ENCODE measurements at places on chromosomes 16 and 17.
A peak's percentile ranks its signal among the peaks of the same experiment; 100 is the strongest.

- DNase-seq = no peak
Observed at GRCh38 chr17:46764709-46765401, 53.6 kb downstream of the WNT3 start.

DNA sequence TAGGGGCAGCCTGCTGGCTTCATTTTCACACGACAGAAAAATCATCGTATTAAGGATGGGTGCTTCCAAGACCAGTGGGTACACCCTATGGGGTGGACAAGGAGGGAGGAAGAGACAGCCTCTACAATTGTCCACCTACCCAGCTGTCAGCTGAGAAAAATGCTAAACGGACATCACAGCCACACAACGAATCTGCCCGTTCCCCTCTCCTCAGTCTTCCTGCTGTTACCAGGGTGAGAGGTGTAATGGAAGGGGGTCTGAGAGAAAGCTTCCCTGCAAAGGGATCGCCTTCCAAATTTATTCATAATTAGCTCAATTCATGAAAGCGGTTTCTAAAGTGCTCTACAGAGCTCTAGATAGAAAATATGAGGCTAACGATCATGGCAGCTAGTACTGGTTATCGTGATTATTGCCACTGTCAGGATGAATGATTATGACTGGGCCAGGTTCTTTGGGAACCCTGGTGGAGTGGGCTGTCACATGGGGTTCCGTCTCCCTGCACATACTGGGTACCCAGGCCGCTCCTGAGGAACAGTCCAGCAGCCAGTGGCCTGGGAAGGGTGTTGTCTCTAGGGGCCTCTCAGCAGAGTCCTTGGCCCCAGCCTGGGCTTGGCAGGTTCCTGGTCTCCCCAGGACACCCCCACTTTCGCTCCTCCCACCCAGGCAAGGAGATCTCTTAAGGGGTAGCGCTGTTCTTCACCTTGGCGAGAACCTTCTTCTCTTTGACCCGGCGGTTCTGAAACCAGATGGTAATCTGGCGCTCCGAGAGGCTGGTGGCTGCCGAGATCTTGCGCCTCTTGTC is 2.2 kb downstream of the HOXB13 start:
- no peak for DNase-seq

- DNase-seq = no peak
Observed at GRCh38 chr17:66411520-66411919, 109.1 kb downstream of the PRKCA start.

DNA sequence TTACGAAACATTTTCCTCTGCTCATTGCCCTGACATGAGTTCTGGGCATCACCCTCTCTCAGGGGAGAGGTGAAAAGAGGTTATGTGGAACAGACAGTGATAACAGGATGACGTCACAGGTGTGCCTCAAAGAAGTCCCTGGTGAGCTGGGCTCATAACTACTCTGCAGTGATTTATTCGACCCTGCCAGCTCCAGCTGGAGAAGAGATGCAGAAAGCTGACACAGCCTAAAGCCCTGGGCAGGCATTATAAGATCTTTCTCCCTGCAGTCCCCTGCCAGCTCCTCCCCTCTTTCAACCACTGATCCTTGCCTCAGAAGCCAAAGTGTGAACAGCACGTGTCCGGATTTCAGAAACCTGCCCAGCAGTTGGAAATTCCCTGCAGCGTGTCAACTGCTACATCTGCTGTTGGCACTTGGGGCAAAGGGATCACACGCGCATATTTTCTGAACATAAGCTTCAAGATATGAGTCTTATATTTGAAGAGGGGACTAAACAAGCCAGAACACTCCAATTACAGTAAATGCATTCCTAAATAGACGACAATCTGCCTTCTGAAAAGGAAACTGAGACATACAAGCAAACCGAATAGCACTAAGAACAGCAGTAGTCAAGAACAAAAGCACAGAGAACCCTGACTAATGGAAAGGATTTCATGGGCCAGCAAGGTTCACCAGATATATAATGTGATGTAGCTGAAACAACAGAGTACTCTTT is 80.5 kb downstream of the SMG6 start:
- DNase-seq = peak; percentile 73

GRCh38 chr16:64412578-64413280 is 709.1 kb downstream of the CDH11 start:
- no peak for DNase-seq

- DNase-seq = peak; percentile 39
Observed at GRCh38 chr17:57645950-57646665, 99.0 kb downstream of the CCDC182 start.

GRCh38 chr17:44268709-44269534 is 987 bp upstream of the SLC4A1 start:
- DNase-seq = no peak

DNA sequence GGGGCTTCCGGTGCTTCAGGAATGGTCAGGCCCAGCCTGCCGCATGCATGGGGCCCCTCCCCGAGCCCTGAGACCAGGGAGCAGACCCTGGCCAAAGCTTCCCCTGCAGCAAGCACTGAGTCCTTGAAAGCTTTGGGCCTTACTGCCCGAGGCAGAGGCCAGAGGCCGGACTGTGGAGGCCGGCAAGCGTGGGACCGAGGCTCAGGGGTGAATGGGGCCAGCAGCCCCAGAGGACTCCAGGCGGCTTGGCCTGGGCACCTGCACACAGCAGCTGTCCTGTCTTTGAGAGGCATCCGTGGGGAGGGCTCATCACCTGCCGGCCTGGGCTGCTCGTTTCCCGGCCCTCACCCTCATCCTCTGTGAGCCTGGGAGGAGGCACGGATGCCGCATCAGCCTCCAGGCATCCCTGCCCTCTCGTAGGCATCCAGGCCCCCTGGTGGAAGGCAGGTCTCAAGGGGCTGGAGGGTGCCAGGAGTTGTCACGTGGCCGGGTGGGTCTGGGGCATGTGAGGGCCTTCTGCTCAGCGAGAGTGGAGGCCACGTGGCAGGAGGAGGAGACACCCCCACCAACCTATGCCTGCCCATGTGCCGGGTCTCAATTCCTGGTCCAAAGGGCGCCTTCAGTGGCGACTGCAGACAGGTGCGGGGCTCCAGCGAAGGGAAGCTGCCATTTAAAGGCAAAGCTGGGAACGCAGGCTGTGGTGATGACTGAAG is 31.4 kb downstream of the CACNA1H start:
- DNase-seq = no peak

DNA sequence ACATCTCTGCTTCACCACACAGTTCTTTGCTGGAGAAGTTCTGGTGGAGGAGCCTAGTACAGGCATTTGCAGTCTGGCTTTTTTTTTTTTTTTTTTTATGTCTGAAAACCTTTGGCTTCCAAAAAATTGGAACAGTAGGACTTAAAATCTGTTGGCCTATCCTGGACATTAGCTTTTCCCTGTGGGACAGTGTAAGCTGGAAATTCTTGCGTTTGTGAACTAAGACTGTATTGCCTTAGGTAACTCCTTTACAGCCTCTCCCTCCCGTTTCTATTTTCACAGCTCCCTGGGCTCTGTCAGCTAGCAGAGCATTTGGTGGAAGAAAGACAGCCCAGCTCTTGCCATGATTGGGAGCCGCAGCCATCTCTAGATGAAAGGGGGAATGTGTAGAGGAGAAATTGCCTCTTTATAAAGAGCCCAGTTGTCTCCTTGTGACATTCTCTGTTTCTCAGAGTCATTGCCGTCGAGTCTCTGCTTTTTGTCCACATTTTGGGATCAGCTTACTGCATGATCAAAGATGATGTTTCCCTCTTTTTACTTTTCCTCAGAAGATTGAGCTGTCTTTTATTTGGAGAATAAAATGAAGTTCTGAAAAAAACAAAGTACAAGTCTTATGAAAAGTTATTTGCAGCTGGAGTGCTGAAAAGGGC is 227.5 kb downstream of the SPECC1 start:
- no peak for DNase-seq

DNA sequence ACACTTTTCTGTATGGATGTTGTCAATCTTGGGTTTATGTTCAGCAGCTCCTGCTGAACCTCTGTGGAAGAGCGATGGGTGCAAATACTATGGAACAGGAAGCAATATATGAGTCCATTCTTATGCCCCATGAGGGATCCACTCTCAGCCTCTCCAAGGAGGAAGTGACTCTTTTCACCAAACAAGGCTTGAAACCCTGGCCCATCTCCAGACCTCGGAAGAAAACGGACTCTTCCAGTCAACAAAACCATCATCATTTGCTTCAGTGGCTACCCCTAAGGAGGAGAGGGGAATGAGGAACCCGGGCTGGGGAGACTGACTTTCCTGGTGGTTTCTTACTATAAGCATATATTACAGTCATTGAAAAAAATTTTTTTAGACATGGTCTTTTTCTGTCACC is 206.2 kb downstream of the AXIN2 start:
- no peak for DNase-seq

- no peak for DNase-seq
Observed at GRCh38 chr17:63483038-63483437, 6.2 kb downstream of the ACE start.

GRCh38 chr16:86089991-86090390 is 191.0 kb downstream of the IRF8 start:
- DNase-seq = no peak

DNA sequence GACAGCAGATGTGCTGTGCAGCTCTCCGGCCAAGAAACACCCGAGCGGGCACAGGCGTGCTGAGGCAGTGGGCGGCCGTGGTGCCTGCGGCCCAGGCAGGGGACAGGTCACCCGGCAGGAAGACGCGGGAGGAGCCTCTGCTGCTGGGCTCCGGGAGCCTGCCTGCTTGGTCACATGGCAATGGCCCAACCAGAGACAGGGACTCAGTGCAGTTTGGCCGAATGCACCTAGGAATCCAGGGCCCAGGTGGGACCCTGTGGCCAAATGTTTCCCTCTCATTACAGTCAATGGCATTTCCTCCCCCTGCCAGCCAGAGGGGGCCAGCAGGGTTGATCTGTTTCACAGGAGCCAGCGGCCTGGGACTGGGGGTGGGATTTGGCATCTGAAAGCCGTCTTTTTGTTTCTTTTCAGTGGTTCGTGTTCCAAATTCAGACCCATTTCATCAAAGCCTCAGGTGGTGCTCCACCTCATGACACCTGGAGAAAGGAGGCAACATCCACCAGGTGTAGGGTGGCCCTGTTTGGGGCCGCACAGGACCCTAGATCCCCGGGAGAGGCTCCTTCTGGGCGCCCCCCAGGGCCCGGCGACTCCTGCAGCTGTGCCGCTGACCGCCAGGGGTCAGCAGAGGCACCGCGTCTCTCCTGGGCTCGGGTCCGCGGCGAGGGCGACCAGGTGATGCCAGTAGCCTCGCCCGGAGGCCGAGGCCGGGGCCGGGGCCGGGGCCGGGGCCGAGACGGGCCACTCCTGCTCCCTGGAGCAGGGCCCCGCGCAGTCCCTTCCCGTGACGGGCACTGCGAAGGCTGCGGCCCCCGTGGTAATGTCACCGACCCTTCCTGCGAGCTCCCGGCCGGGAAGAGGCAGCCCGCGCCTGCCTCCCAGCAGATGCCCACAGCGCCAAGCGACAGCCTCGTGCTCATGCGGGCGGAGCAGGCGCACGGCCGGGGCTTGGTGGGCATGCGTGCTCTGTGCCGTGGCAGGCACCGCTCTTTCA is 118.5 kb downstream of the C16orf78 start:
- DNase-seq = peak; percentile 69

DNA sequence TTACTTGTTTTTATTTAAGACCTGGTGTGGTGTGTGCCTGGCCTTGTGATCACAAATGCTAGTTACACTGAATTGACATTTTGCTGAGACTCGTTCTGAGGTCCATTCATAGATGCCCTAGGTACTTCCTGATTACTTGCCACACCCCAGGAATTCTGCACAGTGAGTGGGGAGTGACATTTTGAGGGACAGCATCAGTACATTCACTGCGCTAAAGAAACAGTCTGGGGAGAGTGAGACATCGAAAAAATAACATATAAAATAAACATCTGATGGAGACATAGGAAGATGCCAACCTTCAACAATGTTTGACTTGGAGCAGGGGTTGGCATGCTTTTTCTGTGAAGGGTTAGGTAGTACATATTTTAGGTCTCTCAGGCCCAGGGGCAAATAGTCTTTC is 30.4 kb downstream of the ABCC1 start:
- no peak for DNase-seq

GRCh38 chr17:4598776-4599504 is 14.6 kb downstream of the SMTNL2 start:
- no peak for DNase-seq

DNA sequence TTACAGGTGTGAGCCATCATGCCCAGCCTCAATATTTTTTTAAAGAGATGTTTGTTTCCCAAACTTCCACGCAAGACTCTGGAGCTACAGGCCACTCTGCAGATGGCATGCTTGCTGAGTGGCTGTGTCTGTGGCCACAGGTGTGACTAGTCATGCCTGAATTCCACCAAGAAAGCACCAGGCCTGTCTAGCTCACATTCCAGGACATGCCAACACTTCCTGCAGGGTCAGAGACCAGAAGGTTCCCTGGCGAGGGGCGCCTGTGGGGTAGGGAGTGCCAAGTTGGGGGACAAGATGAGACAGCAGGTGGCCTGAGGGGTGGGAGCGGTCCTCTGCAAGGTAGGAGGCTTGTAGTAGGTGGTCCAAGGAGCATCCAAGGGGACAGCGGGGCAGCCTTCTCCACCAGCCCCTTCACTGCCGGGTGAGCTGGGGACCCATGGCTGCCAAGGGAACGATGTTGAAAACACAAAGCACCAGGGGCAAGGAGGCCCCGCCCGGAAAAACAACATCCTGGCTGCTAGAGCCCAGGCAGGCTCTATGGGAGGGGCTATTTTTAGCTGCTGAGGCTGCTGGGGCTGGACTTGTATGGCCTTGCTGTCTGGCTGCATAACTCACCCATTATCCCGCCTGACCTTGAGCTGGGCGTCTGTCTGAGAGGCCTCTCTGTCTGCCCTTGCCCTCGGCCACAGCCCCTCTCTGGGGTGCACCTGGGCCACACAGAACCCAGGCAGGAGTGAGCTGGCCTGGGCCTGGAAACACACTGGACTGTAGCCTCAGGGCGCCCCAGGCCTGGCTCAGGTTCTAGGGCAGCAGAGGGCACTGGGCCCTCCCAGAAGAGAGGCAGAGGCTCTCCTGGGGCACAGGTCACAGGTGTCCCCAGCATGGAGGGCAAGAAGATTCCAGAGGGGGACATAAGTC is 5.7 kb downstream of the TRIM47 start:
- peak; percentile 58 for DNase-seq

DNA sequence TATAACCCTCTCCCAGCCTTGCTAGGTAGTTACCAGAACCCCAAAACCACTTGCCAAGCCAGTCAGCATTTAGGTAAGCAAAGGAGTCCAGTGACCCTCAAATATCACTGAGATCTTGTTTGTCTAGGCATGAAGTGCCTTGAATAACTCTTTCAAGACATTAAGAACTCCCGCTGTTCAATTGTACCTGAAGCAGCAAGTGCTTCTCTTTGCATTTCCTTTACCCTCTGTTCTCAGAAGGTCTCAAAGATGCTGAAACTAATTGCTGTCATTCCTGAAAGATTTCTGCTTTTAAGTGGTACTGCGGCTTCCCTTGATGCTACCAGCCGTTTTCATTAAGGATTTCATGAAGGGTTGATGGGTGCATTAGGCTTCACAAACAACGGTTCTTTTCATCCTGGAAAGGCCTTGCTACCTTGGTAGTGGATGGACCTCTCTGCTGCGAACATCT is 142.7 kb downstream of the PITPNC1 start:
- DNase-seq = no peak

GRCh38 chr17:61635913-61636432 is 45.0 kb upstream of the NACA2 start:
- DNase-seq = peak; percentile 72

DNA sequence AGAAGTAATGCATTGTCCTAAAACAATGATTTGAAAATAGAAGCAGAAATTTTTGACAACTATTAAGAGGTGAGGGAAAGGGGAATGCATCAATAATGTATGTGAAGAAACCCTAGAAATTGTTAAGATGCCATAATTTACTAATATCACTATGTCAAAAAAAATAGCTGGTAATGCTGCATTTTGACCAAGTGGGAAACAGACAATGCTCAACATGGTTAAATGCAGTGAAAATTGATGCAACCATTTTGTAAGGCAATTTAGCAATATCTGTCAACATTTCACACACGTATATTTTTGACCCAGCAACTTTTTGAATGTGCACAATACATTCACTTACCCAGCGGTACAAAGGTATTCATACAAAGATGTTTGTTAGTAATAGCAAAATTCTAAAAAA is 381.6 kb downstream of the CDH11 start:
- no peak for DNase-seq
